ENCODE measurements at places on chromosomes 3 and 15. TPM values are rescaled to one million over a fixed set of nuclear protein-coding genes. Genes with fewer than 3 reads are reported as not detected.

GRCh38 chr3:88137836-88138235 lies 11.9 kb upstream of the C3orf38 start:
- no peak for DNase-seq

DNA sequence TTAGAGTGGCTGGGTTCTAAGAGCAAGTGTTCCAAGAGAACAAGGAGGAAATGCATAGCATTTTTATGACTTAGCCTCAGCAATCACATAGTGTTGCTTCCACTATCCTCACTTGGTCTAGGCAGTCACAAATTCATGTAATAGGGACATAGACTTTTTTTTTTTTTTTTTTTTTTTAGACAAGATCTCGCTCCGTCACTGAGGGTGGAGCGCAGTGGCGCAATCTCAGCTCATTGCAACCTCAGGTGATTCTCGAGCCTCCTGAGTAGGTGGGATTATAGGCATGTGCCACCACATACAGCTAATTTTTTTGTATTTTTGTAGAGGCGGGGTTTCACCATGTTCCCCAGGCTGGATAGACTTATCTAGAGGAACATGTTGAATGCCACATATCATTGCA lies 4.7 kb upstream of the GNB4 start:
- no peak for DNase-seq

DNA sequence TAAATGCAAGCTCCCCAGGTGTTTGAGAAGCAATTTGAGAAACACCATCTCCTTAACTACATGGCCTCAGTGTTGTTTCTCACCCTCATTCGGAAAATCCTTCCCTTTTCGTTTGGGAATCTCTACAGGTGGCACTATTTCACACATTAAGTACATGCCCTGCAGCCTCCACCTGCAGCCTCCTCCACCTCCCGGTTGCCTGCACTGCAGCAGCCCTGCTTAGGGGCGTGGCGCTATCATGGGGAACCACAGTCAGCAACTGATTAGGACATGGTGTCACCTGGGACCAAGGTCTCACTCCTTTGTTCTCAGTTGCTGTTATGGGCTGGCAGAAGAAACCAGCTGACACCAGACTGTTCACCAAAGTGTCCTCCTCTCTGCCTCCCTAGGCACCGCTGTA lies 11.7 kb upstream of the ZNF774 start:
- DNase-seq: no peak

- DNase-seq: peak; percentile 41
These were observed 747 bp downstream of the PLD1 start for GRCh38 chr3:171809611-171809860.

GRCh38 chr15:64586259-64586870 lies 126.0 kb downstream of the ZNF609 start:
- no peak for DNase-seq

GRCh38 chr15:92636908-92637481 lies 18.6 kb downstream of the FAM174B start:
- DNase-seq: no peak

- DNase-seq: peak; percentile 99
These were observed 431.6 kb upstream of the RASGRP1 start for GRCh38 chr15:38996111-38996631.

GRCh38 chr3:153623834-153624233 lies 461.8 kb downstream of the RAP2B start:
- DNase-seq: no peak

DNA sequence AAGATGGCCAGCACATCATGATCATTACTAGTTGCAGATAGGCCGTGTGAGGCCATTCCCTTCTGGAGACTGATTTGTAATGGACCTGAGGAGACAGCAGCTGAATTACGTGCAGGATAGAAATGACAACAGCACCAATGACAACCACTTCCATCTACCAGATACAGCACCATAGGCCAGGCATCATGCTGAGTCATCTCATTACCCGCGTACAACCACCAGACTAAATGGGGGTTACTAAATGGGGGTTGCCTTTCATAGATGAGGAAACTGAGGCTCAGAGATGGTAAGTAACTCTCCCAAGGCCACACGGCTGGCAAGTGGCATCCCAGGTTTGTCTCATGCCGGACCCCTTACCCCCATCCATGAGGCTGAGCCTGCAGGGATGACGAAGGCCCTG lies 32.8 kb upstream of the FAM107A start:
- peak; percentile 90 for DNase-seq

Gene OXTR
- total RNA-seq: 6.9 TPM

Gene GOLGA6L2
- total RNA-seq: not detected
